Forelimb muscle (tissue), 1 donor: ENCODE measurements at places on chromosomes 2 and 18.
A peak's percentile ranks its signal among the peaks of the same experiment; 100 is the strongest.

DNA sequence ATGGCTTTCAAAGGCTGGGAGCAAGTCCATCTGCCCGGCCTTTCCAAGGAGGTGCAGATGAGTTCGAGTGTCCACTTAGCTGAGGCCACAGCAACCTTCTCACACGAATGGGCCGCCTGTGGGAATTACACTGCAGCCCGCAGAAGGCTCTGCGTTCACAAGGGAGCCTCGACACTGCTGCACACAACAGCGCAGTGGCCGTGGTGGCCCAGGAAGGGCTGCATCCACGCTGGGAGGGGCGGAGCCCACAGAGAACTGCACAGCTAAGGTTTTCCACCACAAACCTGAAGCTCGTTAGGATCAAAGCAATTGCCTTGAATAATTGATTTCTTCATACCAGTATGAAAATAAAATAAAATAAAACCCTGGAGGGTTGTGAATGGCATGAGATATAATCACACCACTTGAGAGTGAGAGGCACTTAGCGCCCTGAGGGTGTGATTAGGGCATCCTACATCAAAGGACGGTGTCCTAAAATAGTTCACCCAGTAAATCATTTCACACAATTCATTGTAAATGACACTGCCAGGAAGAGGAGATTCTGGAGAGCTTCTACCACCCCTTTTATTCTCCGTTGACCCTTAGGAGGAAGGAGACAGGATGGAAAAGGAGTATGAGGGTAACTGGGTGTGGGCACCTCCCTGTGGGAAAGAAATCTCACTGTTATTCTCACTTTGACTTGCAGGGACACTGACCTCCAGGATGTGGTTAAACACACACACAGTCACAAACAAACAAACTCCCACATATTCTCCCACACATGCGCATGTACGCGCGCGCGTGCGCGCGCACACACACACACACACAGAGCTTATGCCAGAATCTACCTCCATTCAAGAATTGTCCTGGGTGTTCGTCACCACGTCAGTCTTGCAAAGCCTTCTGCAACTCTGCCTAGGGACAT lies 256.6 kb upstream of the ID2 start:
- no peak for DNase-seq

DNA sequence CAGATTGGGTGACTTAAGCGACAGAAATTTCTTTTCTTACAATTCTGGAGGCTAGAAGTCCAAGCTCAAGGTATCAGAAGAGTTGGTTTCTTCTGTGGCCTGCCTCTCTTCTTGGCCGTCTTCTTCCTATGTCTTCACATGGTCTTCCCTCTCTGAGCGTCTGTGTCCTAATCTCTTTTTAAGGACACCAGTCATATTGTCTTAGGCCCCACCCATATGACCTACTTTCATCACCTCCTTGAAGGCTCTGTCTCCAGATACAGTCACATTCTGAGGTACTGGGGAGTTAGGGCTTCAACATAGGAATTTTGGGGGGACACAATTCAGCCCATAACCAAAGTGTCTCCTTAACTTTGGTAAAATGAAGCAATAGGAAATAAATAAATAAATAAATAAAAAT lies 110.9 kb upstream of the EPC2 start:
- DNase-seq, result no peak

GRCh38 chr2:161825429-161825828 lies 201.2 kb downstream of the SLC4A10 start:
- DNase-seq, result no peak

DNA sequence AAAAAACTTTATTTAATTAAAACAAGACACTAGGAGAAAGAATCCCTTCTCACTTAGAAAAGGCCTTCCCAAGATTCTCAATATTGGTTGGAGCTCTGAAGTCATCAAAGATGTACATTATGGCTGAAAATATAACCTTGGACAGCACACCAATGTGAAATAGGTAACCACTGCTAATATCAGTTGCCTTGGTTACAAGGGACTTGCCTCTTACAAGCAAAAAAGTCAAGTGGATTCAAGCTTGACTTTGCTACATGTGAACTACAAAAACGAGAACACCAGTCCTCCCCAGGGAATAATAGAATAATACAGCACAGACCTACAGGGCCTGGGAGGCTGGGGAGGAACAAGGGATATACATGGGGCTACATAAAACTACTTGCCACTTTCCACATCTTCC lies 46.1 kb downstream of the NABP1 start:
- no peak for DNase-seq

DNA sequence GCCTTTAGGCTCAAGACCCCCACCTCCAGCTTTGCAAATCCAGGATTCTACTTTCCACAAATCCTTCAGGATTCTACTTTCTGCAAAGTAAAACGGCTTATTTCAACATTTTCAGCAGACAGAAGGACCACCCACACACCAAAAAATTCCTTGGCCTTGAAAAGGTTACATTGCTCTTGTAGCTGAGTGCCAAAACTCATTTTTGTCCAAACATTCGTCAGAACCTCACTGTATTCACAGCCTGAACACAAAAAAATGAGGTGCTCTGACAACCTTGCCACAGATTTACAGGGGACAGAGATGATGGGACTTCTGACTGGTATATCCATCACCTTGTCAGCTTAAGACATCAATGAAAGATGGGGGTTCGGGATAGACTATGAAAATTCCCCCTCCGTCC lies 63.0 kb upstream of the COX7A2L start:
- peak; percentile 28 for DNase-seq

- DNase-seq, result no peak
Observed at GRCh38 chr2:235283246-235283645, 210.6 kb upstream of the AGAP1 start.

GRCh38 chr2:113126845-113127645 lies at the start of gene IL1RN:
Gene IL1RN, plus strand, starts transcription at chr2:113127598. Its CDS starts 27 bp downstream, at chr2:113127625.
- no peak for DNase-seq

- no peak for DNase-seq
Observed at GRCh38 chr2:241870081-241870541, 582 bp downstream of the RTP5 start.

DNA sequence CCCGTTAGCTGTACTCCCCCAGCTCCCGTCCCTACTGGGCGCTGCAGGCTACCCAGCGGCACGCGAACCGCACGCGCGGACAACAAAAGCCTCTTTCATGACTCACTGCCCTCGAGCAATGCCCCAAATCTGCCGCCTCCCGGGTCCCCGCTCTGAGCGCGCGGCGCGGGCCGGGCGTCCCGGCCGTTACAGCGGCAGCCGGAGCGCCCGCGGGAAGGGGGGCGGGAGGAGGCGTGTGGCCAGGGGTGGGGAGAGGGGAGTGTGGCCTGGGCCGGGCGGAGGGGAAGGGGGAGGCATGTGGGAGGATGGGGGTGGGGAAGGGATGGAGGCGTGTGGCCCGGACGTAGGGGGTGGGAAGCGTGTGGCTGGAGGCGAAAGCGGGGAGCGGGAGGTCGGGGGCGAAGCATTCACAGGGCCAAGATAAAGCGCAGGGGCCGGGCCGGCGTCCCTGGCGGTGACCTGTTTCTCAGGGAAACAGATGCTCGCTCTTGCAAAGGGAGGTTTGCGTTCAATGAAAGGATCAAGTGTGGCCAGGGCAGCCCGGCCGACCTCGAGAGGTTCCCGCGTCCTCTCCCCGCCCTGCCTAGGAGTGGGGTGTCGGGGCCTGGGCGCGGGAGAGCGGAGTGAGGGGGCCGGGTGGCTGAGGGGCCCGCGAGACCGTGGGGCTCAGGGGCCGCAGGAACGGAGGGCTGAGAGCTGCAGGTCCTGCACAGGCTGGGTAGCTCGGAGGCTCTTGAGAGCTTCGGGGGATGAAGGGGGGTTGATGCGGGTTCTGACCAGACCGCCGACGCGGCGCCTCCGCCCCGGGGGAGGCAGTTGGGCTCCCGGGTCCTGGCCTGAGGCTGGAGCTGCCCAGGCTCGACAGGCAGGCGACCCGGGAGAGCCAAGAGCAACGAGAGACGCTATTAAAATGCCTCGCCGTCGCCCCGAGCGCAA lies 3.5 kb upstream of the NEUROD1 start:
- DNase-seq, result no peak
